ENCODE measurements at places on chromosomes 5 and 9.

DNA sequence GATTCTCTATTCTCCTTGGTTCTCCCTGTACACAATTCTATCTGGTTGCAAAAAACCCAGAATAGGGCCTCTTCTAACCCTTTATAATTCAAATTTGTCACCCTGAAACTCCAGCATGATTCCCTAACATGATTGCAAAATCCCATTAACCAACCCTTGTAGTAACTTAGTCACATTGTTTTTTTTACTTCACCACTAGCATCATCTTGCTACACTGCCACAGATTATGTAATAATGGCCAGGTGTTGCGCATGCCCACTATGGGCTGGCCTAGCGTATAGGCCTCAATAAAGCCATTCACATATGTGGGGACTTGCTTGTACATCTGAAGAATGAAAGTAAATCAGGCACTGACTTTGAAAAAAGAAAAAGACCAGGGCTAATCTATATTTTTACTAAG, 25.7 kb downstream of the FAM170A start:
- DNase-seq, result no peak

DNA sequence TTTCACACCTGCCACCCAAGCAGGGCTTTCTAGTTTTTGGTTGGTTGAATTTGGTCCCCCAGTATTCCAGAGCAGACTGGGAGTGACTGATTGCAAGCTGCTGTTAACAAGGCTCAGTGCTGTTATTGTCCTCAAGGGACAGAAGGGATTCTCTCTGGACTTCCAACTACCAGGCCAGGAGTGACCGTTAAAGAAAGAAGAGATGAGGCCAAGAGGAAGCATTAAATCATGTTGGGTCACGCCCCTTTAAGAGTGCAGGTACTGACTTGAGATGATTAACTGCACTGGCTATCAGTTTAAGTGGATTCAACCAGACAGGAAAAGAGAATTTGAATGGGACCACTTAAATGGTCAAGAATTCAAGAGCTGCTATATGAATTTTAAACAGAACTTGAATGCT, 220.8 kb upstream of the PCSK5 start:
- DNase-seq, result no peak

- DNase-seq, result no peak
Measured at GRCh38 chr9:98249771-98250170, 5.7 kb downstream of the TBC1D2 start.

GRCh38 chr5:157451806-157452205, 8.2 kb upstream of the NIPAL4 start:
- DNase-seq, result no peak

DNA sequence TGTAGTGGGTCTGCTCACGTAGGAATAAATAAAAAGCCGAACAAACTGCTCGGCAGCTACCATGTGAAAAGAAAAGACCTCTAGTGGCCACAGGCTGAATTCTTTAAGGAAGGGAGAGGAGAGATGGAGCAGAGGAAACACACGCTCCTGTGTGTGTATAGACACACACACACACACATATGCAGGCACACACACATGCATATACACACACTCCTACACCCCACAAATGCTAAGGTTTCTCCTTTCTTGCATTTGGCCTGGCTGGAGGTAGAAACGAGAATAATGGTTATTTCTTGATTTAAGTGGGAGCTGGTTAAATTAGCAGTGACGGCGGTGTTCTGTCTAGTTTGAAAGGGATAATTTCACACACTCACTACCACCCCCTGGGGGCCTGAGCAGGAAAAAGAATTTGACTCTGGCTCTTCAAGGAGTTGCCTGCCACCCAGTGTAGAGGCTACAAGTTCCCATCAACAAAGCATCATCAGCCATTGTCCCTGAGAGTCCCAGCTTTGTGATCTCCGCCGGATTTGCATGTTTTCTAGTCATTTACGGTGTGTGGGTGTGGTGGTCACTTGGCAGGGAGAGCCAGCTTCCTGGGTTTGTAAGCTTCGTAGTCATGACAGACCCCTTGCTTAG, at the start of gene INSYN2B:
INSYN2B (minus strand) TSS at position 78 of the 636 bp plus-strand sequence. CDS start 96,597 bp downstream, outside the sequence.
- DNase-seq, result peak; percentile 70

DNA sequence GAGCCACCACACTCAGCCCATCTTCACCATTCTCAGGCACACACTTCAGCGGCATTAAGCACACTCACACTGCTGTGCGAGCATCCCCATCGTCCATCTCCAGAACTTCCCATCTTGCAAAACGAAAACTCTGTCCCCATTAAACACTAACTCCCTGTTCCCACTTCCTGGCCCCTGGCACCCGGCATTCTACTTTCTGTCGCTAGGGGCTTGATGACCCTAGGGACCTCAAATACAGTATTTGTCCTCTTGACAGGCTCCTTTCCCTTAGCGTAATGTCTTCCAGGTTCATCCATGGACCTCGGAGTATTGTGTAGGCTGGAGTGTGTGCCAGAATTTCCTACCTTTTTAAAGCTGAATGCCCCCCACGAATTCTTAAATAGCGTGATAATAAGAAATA, 14.7 kb upstream of the UBAC1 start:
- DNase-seq, result no peak

- no peak for DNase-seq
Measured at GRCh38 chr5:38553001-38553521, 3.4 kb downstream of the LIFR start.

DNA sequence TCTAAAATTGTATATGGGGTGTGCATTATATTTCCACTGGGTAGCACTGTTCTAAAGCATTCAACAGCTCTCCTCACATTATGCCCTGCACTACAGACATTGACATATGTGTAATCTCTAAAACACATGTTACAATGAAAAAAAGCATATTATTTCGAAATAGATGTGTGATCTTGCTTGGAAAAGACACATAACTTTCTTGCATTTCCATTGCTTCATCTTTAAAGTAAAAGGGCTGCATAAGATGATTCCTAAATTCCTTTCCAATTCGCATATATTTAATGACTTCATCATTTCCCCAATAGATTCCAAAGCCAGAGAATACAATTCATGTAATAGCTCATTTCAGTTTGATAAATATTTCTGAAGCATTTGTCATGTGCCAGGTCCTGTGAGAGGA, 566.9 kb downstream of the PDE4D start:
- no peak for DNase-seq

DNA sequence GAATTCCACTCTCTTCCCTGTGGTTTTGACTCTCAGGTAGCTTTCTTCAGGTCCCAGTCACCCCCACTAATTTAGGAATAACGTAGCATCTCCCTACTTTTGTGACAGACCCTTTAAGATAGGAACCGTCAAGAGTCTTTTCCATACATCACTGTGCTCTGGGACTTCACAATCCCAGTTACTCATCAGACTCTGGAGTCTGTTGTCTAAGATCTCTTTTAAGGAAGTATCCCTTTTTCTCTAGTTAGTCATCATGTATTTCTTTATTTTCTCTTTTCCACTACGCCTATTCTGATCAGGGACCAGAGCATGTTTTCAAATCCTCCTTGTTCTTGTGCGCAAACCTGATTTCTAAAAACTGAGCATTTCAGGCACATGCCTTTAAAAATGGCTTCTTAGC, 143.0 kb downstream of the GOLPH3 start:
- DNase-seq, result no peak

GRCh38 chr9:112377087-112377486, 2.8 kb upstream of the HSDL2 start:
- no peak for DNase-seq

- no peak for DNase-seq
Measured at GRCh38 chr9:14027116-14027800, 286.7 kb downstream of the NFIB start.

DNA sequence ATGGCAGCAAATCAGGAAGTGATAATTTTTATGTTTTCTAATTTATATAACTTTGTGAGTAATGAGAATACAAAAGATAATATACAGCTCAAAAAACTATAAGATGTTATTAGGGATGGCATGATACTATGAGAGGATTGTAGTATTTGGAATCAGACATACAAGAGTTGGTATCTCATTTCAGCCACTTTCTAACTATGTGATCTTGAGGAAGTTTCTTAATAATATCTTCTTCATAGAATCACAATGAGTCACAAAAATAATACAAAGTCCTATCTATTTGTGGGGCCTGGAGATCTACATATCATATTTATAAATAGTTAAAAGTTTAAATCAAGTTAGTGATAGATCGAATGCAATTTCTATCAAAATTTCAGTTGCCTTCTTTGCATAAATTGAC, 23.7 kb upstream of the TMED7 start:
- DNase-seq, result no peak

GRCh38 chr5:2906302-2907090, 155.0 kb upstream of the IRX2 start:
- no peak for DNase-seq

DNA sequence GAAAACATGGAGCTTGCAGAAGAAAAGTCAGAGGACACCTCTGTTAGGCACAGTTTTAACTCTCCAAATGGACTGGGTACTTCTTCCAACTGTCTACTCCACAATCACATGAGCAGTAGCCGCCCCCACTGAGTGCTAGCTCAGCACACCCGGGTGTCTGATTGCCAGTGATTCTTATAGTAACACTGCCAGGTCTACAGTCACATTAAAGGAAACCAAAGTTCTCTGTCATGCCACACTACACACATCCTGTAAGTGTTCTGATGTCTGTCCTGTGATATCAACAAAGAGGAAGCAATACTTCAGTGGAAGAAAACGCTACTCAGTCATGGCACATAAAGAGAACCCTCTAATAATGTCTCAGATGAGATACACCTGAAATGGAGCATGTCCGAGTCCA, at the start of gene HAVCR2:
HAVCR2 (minus strand) TSS at position 69 of the 400 bp plus-strand sequence; CDS start at position 8, 61 bp downstream.
- DNase-seq, result peak; percentile 7

GRCh38 chr9:135180586-135180985, 93.1 kb downstream of the OLFM1 start:
- DNase-seq, result no peak

DNA sequence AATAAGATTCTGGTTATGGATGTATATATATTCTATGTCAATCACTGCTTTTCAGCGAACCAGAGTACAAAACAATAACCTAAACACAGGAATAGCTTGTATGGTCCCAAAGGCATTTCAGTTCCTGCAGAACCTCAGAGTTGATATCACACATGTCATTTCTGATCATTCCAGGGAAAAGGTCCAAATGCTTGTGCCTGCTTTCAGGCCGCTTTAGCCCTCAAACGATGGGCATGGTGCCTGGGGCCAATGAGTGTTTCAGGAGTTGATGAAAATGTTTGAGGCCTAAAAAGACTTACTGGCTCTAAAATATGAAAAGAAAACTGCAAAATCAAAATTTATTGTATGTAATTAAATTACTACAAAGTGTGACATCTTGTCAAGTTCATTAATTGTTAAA, 22.8 kb downstream of the ANGPTL2 start:
- no peak for DNase-seq

DNA sequence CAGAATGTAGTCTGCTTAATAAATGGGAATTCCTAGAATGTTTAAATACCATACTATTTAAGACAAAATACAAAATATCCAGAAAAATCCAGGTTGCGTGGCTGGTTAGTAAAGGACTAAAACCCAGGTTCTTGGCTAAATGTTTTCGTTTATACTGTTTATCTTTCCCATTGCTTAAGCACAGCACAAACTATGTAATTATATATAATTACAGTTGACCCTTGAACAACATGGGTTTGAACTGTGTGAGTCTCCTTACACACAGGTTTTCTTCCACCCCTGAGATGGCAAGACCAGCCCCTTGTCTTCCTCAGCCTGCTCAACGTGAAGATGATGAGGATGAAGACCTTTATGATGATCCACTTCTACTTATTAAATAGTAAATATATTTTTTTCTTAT, 24.7 kb downstream of the XPA start:
- no peak for DNase-seq

DNA sequence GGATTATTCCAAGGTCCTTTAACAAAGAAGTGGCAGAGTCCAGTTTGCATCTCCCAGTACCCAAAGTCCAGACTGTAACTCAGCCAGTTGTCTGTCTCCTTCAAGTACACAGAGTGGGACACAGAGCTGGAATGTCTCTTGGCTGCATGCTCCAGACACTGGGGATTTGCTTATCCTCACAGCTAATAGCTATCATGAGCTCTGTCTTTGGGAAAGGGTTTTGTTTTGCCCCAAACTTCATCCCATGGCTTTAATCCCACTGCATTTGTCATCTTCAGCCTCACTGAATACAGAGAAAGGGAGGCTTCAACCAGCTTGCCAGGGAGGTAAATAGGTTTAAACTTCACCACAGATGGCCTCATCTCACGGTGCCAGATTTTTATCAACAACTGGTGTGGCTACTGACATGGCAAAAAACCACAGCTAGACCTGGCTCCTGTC, 412.2 kb upstream of the SLC24A2 start:
- no peak for DNase-seq

- no peak for DNase-seq
Measured at GRCh38 chr5:92179651-92180050, 796.5 kb upstream of the ARRDC3 start.

DNA sequence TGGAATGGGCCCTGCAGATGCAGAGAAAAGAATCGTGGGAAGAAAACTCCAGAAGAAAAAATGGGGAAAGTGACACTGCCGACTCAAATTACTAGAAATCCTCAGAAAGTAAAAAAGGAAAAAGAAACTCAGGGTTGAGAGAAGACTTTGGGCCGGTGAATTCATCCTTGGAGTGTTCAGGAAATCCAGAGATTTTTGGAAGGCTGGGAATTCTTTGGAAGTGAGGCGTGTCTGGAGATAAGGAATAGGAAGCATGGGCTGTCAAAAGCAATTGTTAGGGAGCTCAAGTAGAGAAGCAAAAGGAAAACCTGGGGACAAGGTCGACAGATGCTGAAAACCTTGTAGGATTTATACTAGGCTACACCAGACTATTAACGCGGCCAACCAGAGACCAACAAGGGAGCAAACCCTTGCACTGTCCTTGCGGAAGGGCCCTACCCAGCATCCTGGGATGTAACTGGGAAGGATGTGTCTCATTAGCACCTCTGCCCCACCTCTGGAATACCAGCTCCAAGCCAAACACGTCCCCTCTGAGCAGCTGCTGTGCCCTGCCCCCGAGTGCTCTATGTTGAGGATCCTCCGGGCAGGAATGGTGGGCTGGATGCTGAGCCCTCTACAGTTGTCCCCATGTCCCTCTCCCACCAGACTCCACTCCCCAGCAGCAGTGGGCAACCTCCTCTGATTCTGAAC, 11.6 kb downstream of the DAB2IP start:
- no peak for DNase-seq

- DNase-seq, result peak; percentile 7
Measured at GRCh38 chr5:168076561-168076991, 214.9 kb upstream of the WWC1 start.

GRCh38 chr5:90529939-90530677, 724 bp upstream of the LYSMD3 start:
- peak; percentile 28 for DNase-seq
